ENCODE measurements at places on chromosomes 16 and 17.
A peak's percentile ranks its signal among the peaks of the same experiment; 100 is the strongest.

GRCh38 chr16:81696961-81697615, 82.0 kb upstream of the PLCG2 start:
- DNase-seq, result peak; percentile 48

GRCh38 chr17:284676-285355, 67.8 kb downstream of the RPH3AL start:
- DNase-seq, result no peak

- no peak for DNase-seq
Observed at GRCh38 chr16:84138824-84139627, 6.0 kb downstream of the HSDL1 start.

- no peak for DNase-seq
Observed at GRCh38 chr17:73539166-73539565, 105.1 kb downstream of the SDK2 start.

GRCh38 chr17:78133971-78134898, 3.7 kb downstream of the TMC8 start:
- DNase-seq, result no peak

DNA sequence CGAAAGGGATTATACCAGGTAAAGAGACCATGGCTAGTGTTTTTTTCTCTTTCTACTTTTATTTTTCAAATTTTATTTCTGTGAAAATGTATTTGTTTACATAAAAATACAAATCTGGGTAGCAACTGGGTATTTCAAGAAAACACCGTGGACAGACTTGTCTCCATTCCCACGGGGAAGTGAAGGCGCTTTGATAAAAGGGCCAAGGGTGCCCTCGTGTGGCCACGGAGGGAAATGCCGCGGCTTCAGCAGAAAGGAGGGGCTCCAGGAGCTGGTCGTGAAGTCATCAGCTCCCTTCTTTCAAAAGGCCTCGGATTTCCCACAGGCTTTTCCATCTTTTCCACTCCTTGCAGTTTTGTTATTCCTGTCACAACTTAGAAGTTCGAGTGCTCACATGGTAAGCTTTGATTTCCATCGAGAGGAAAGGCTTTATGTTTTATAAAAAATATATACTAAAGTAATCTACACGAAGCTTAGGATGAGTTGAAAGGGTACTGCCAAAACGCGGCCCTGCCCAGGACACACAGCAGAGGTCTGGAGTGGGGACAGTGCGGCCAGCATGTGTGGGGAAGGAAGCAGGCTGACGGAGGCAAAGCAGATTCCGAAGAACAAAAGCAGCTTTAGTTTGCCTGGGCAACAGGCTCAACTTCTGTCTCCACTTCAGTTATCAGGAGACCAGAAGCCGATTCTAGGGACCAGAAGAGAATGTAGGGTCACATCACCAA, 15.3 kb upstream of the MNT start:
- DNase-seq, result peak; percentile 73

- DNase-seq, result peak; percentile 85
Observed at GRCh38 chr16:83513008-83513755, 294.6 kb upstream of the HSBP1 start.

GRCh38 chr17:27985306-27985705, 57.2 kb upstream of the NLK start:
- DNase-seq, result no peak

GRCh38 chr16:20107083-20107482, 33.4 kb upstream of the GPR139 start:
- DNase-seq, result no peak

- DNase-seq, result peak; percentile 20
Observed at GRCh38 chr16:4879049-4879448, 31.8 kb downstream of the UBN1 start.

- DNase-seq, result no peak
Observed at GRCh38 chr16:67013233-67013822, 15.6 kb upstream of the CBFB start.

DNA sequence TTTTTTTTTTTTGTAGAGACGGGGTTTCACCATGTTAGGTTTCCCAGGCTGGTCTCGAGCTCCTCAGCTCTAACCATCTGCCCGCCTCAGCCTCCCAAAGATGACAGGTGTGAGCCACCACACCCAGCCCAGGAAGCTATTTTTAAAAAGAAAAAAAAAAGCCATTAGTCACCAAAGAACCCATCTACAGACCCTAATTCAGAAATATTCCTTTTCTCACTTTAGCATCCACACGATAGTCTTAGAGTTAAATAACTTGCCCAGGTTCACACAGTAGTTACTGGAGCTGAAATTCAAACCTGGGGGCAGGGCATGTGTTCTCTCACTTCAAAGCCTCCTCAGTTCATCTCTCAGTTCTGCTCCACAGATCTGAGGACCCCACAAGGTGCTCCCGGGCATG, 70.3 kb upstream of the NOL11 start:
- DNase-seq, result no peak

DNA sequence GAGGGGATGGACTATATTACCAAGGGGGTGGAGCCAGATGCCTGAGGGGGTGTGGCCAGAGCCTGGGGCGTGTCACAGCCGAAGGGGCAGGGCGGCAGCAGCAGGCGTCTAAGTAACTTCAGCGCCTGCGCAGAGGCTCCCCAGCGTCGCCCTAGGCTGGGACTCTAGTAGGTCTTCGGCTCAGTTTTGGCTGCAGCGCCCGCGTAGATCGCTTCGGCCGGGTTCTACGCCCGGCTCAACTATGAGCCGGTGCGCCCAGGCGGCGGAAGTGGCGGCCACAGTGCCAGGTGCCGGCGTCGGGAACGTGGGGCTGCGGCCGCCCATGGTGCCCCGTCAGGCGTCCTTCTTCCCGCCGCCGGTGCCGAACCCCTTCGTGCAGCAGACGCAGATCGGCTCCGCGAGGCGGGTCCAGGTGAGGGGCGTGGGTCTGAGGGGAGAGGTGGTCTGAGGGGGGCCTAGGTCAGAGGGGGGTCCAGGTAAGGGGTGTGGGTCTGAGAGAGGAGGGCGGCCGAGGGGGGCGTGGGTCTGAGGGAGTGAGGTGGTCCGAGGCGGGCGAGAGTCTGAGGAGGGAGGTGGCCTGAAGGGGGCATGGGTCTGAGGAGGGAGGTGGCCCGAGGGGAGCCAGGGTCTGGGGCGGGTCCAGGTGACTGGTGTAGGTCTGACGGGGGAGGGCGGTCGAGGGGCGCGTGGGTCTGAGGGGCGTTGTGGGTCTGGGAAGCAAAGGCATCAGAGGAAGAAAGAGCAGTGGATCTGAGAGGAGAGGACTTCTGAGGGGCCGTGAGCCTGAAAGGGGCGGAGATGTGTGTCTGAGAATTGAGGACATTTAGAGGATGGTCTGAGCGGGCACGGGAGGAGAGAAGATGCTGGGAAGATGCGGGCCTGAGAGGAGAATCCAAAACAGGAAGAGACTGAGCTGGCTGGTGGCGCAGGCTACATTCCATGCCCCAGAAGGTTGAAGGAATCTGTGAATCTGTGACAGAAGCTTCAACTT, at the start of gene LPCAT2:
TSS of gene LPCAT2 (plus strand) at position 132 of the 991 bp plus-strand sequence. CDS start at position 242, 110 bp downstream.
- peak; percentile 84 for DNase-seq

GRCh38 chr17:33661975-33662374, 368.9 kb upstream of the ASIC2 start:
- DNase-seq, result no peak

GRCh38 chr16:84618581-84619460, 943 bp upstream of the COTL1 start:
- peak; percentile 93 for DNase-seq

- DNase-seq, result peak; percentile 24
Observed at GRCh38 chr16:25626172-25626571, 65.6 kb upstream of the HS3ST4 start.

GRCh38 chr17:39867084-39867879, 720 bp upstream of the ZPBP2 start:
- no peak for DNase-seq

GRCh38 chr17:78672005-78672404, 94.8 kb upstream of the DNAH17 start:
- DNase-seq, result no peak

GRCh38 chr17:17844079-17844478, 7.3 kb upstream of the SREBF1 start:
- DNase-seq, result no peak

DNA sequence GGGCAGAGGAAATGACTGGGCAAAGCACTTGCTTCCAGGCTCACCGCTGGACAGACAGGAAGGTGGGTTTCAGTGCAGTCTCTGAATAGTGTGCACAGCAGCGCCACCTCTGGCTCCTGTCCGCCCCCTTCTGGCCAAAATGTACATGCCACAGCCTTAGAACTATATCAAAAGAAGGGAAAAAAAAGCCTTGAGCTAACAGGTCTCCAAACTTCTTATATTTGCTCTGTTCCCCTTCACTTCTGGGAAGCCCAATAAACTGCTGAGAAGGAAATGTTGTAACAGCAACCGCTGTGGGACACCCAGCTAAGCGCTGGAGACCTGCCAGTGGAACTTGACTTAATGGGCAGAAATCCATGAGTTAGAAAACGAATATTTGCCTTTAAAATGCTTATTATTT, 17.5 kb downstream of the COG7 start:
- peak; percentile 34 for DNase-seq

DNA sequence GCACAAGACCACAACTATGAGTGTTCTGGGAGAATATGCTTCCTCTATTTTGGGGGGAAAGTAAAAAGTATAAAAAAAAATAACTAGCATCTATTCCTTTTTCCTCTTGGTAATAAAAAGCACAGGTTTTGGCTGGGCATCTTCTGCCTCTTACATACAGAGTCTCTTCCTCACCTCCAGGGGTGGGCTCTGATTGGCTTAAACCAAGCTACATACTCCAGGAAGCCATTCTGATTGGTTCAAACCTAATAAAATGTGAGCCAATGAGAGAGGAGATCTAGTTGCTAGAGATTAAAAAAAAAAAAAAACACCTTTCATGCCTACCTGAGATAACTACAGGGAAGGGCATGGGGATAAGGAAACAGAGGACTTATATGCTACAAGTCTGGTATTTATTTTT, 365.9 kb upstream of the ERCC4 start:
- no peak for DNase-seq

GRCh38 chr17:82797061-82797460, 42.8 kb downstream of the ZNF750 start:
- no peak for DNase-seq

DNA sequence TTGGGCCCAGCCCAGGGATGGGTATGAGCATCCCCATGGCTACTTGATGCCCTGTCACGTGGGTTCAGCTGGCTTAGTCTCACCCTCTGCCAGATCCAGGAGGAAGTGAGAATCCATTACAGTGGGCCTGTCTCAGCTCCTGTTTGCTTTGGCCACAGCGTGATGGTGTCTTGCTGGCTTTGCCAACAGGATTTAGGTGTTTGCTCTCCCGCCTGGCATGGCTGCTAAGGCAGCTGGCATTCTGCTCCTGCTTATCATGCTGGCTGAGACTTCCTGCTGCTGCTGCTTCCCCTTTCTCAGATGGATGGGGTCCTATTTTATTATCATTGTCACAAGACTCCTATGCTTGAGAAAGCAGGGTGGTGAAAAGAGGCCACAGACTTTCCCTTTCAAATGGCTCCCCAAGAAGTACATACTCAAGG, 28.3 kb upstream of the HOXB13 start:
- DNase-seq, result no peak

GRCh38 chr17:17028059-17028877, 14.0 kb upstream of the MPRIP start:
- peak; percentile 99 for DNase-seq

GRCh38 chr17:4744999-4745969, 5.6 kb upstream of the CXCL16 start:
- DNase-seq, result no peak

GRCh38 chr16:22328081-22328725, 31.0 kb downstream of the POLR3E start:
- no peak for DNase-seq

DNA sequence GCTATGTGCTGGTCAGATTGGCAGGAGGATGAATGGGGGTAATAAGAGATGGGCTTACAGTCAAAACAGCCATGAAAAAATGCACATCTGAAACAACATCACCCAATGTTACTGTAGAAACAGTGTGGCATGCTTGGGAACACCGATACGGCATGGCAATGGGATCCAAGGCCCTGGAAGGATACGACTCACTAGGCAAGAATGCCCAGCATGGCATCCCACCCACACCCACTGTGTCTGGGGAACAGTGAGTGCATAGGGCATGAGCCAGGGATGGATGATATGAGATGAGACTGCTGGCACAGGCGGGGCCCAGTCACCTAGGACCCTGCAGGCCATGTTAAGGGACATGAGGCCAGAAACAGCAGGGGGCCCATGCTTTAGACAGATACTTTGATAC, 11.5 kb downstream of the TRIM25 start:
- peak; percentile 72 for DNase-seq

DNA sequence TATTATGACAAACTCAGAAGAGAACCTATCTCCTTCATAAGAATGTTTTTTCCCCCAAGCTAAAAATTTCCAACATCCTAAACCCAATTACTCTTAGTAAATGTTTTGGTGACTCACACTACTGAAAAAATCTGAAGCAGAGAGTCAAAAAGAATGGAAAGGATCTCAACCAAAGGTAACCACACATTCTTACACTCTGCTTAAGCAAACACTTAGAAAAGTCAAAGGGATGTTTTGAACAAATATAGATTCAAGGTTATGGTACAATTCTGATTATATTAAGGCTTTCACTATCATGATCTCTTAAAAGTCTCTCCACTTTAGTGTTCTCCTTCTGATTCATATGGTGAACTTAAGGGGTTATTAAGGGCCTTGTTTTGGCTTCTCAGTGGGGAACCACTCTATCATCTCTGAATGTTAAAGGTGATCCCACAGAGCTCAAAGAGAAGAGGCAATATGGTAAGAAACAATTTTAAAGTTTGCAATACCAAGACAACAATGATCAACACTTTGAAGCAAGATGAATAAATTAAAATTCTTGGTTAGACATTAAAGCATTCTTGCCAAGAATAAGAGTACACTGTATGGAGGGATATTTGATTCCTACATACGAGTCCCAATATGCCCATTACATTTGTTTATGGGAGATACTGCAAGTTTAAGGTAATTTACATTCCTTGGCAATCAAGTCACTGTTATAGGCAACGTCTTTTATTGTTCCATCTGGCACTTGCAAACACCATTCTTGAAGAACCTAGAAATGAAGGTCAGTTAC, 69.2 kb downstream of the CDC27 start:
- DNase-seq, result peak; percentile 47

DNA sequence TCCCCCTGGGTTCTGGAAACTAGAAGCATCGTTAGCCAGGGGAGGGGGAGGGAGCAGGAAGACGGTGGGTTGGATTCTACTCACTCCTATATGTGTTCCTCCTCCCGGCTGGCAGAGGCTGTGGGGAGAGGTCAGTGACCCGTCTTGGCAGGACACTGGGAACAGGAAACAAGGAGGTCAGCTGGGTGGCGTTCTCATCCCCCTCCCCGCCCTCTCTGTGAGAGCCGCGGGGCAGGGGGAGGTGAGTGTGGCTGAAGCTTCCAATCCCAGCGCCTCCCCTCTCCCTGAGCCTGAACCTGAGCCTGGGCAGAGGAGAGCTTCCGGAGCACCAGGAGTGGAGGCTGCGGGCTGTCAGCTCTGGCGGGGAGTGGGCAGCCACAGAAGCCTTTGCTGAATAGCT, 12.5 kb downstream of the GPRC5C start:
- no peak for DNase-seq

GRCh38 chr17:76510831-76511244, 9.6 kb upstream of the RHBDF2 start:
- no peak for DNase-seq

DNA sequence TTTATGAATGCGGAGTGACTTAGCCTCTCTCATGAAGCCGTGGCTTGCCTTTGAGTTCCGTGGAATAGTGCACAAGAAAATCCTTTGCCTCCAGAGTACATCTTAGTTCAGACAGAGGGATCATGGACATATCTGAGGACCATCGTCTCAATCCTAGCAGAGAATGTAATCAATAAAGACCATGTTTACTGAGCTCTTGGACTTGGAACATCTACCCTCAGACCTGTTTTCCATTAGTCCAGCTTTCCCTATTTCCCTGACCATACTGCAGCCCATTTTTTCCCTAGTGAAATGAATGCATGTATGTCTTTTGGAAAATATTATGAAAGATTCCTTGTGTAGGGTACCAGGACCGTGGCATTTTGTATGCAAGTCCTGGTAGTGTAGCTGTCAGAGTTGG, 90.2 kb downstream of the PLCG2 start:
- no peak for DNase-seq
